Left kidney (tissue), 8 donors: ENCODE measurements at places on chromosomes 7 and 10. TPM values are rescaled to one million over a fixed set of nuclear protein-coding genes. Genes with fewer than 3 reads are reported as not detected.

- no peak for DNase-seq
Observed at GRCh38 chr10:126277181-126277580, 111.1 kb downstream of the ADAM12 start.

Gene ELMO1
- 9.8 TPM for polyA plus RNA-seq

- DNase-seq, result no peak
Observed at GRCh38 chr7:118844748-118845147, 620.2 kb downstream of the ANKRD7 start.

- DNase-seq, result no peak
Observed at GRCh38 chr10:75623310-75624093, 192.1 kb downstream of the LRMDA start.

DNA sequence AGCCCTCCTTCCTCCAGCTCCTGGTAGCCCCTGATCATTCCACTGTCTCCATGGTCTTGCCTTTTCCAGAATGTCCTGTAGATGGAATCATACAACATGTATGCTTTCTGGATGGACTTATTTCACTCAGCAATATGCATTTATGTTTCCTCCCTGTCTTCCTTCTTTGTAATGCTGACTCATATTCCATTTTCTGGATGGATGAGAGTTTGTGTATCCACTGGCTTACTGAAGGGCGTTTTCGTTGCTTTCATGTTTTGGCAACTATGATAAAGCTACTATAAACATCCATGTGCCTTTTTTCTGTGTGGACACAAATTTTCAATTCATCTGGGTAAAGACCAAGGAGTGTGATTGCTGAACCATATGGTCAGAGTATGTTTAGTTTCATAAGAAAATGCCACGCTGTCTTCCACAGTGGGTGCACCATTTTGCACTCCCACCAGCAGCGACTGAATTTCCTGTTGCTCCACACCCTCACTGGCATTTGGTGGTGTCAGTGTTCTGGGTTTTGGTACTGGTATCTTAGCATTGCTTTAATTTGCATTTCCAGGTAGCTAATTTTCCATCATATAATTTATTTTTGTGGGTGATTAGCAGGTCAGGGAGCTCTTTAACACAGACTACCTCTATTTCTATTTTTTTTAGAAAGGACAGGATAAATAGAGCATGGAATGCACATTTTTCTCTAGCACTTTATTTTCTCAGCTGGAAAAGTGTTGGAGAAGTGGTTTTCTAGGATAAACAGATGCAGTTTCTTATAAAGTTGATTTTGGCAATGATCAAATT lies 252.2 kb downstream of the WDR37 start:
- DNase-seq, result no peak

- DNase-seq, result no peak
Observed at GRCh38 chr10:132113766-132114365, 48.1 kb downstream of the JAKMIP3 start.

- peak; percentile 11 for DNase-seq
Observed at GRCh38 chr7:115005251-115005650, 83.4 kb downstream of the MDFIC start.

- no peak for DNase-seq
Observed at GRCh38 chr7:47951374-47951773, 3.1 kb upstream of the PKD1L1 start.
